ENCODE measurements at places on chromosomes 12 and 14.

- no peak for DNase-seq
These were observed 6.4 kb downstream of the SLC6A13 start for GRCh38 chr12:256225-256624.

DNA sequence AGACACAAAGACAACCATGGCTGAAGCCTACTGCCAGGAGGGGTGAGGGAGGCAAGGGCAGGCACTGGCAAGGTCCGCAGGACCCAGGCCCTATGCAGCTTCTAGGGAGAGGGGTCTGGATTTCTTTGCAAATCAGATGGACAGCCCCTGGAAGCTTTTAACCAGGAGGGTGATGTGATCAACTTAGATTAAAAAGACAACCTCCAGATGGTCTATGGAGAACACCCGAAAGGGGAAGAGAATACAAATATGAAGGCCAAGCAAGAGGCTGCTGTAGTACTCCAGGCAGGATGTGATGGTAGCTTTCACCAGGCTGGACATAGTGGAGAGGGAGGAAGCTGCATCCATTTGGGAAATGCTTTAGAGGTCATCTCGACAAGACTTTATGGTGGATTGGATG, 83.3 kb upstream of the TSPAN11 start:
- DNase-seq: no peak

DNA sequence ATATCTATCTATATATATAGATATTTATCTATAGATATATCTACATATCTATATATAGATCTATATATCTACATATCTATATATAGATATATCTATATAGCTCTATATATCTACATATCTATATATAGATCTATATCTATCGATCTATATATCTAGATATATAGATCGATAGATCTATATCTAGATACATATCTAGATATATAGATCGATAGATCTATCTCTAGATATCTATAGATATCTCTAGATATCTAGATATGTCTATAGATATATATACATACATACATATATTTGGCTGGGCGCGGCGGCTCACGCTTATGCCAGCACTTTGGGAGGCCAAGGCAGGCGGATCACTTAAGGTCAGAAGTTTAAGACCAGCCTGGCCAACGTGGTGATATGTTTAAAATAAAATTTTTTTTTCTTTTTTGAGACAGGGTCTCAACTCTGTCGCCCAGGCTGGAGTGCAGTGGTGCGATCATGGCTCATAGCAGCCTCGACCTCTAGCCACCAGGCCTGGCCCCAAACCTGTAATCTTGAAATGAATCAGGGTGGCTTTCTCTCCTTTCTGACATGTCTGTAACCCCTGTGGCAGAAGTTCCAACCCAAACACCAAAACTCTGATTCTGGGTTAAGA, 18.1 kb downstream of the ARPC3 start:
- no peak for DNase-seq

DNA sequence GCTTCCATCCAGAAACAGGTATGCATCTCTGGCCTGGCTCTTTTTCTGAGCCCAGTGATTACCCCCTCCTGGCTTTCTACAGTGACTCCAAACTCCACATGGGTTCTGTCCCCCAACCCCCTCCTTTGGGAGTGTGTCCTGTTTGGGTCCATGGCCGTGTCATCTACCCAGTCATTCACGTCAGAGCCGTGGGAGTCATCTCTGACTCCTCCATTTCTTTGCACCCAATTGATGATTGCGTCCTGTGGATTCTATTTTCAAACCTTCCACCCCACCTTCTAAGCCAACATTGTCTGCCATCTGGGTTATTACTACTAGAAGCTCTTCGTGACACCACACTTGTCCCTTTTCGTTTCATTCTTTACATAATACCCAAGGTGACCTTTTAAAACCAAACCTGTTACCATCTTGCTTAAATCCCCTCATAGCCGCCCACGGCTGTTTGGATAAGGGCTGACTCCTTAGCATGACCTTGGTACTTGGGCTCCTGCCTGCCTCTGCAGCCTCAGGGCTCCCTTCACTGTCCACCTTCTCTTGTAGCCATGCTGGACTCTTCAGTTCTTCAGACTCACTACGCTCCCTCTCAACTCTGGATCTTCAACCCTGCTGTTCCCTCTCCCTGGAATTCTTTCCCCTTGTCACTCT, 38.1 kb upstream of the NT5DC3 start:
- DNase-seq: no peak

DNA sequence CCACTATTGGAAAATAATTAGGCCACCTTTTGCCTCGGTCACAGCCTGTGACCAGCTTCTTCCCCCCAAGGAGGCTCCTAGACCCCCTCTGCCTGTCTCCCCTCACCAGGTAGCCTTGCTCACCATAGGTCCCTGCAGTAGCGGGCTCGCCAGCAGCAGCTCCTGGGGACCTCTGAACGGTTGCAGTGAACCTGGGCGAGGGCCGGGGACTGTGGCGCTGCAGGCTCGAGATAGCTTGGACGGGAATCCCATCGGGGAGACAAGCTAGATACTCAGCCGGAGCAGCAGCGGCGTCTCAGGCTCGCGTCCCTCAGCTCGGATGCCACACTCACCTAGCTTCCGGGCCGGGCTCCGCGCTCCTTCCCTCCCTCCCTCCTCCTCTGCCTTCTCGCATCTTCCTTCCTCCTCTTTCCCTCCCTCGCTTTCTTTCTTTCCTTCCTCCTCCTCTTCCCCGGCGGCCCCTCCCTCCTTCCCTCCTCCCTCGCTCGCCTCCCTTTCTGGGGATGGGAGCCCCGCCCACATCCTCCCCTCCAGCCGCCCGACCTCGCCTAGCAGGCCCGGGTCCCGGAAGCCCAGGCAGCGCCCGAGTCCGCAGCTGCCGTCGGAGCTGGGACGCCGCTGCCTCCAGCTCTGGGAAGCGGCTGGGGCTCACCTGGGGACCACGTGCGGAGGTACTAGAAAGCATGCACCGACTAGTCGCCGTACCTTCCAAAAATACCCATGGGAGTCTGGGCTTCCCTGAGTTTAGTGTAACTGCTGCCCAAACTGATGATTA, at the start of gene BMP4:
BMP4 (minus strand) TSS at position 399 of the 775 bp plus-strand sequence. CDS start 4,603 bp downstream, outside the sequence.
- DNase-seq: peak; percentile 87

DNA sequence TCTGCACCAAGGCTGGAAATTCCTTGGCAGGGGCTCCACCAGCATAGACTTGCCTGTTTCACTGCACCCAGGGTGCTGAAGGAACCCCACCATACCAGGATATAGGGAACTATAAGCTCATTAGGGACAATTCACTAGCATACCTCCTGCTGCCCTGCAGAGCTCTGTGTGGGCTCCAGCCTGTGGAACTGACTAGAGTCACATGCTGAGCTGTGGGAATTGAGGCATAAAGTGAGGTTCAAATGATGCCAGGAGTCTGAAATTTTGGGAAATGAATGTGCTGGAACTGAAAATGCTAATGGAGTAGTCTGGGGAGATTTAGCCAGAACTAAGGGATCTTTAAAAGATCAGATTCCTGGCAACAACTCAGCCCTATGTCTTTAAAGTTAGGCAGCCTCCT, 7.3 kb upstream of the EMP1 start:
- DNase-seq: no peak

DNA sequence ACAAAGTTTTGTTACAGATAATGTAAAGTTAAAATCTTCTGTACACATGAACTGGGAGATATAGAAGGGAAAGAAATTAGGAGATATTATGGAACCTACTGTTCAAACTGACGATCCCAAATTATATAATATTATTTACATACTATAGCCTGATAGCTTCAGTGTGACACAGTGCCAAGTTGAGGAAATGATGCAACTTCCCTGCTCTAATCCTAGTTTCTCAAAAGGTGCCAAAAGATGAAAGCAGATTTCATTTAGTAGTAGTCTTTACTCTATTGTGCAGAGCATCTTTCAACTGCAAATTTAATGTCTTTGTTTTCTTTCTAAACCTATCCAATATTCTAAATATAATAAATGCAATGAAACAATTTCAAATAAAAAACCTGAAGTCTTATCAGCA, 46.9 kb downstream of the COCH start:
- DNase-seq: peak; percentile 10

DNA sequence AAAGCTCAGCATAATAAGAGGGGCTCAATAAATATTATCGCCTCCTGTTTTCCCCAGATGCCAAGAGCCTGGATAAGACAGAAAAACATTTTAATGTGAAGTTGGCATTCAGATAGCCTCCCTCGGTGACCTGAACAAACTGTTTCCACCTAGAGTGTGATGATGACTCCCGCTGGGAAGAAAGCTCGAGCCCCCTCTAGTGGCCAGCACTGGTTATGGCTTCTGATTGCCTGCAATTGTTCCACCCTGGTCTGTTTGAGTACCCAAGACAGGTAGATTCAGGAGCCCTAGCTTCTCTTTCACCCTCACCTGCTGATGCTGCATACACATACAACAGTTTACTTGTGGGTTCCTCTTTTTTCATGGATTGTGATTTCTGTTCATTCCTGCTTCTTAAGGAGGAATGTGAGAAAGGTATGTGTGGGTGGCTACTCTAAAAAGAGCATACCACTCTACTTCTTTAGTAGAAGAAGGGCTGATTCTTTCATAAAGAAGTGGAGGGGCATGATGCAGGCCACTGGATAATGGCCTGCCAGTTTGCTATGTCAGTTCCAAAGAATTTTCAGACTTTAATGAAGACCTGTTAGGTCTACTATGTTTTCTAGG, 6.4 kb downstream of the ERG28 start:
- DNase-seq: peak; percentile 85

- no peak for DNase-seq
These were observed 105.2 kb downstream of the BICD1 start for GRCh38 chr12:32211900-32212156.

DNA sequence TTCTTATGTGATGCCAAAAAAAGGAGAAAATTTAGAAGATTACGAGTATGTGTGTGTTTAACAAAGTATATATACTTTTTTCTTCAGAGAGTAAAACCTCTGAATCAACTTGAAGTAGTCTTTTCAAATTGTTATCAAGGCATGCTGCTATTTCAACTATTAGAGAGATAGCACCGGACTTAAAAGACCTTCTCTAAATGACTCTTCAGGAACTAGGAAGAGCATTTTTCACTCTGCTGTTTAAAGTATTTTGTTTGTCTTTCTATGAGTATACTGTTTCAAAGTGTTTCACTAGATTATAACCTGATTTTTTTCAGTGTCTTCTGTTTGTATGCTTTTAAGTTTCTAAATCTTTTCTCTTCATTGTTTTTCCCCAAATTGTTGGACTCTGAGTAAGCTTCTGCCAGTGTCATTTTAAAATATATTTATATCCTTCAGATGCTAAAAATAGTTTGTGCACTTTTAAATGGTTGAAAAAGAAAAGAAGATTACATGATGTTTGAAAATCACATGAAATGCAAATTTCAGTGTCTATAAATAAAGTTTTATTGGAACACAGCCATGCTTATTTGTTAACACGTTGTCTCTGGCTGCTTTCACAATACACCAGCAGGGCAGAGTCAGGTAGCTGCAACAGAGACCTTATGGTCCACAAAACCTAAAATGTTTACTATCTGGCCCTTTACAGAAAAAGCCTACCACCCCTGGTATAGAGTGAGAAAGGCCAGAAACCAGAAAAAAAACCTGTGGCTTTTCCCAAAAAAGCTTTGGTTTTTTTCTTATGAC, 21.3 kb downstream of the CRADD start:
- DNase-seq: no peak

DNA sequence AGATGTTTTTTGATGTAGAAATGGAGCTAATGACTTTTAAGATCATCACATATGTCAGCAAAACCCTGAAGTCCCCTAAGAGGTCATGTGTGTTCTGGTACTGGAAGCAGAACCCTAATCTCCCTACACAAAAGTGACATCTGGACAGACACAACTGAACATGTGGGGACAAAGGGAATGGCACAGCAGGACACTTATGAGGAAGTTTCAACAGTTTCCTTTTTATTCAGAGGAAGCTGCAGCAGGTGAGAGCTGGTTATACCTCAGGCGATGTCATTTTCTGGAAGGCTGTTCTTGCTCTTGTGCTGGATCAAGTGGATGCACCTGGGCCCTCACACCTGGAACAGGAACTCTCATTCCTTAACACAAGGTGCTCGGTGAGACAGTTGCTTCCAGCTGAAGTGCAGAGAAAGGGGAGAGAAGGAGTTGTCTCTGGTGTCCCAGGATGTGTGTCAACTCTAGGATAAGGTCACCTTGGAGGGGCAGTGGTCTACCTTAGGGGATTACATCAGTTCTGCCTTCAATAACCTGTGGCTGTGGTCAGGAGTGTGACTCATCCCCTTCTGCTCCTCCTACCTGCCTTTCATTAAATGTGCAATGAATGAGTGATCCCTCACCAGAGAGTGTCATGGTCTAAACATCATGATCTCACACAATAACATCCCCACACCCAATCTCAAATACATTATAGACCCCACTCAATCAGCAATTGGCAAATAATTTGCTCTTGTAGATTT, 463.4 kb downstream of the TMEM121 start:
- DNase-seq: no peak

GRCh38 chr14:89486961-89487360, 69.9 kb upstream of the FOXN3 start:
- DNase-seq: no peak

DNA sequence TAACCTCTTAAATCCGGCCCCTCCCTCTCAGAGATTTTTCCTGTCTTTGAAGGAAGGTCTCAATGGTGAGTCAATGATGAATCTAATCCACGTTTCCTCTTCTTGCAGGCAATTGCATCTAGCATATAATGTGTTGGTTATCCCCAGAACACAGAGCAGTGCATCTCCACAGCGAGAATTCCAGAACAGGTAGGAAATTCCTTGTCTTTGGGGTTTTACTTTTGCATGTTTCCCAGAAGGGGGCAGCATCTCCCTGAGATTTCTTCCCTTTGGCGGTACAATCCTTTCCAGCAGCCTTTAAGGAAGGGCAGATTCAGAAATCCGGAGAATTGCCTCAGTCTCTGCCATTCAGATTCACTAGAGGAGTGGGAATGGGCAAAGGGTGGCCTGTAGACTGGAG, 128.0 kb downstream of the KCNA5 start:
- peak; percentile 19 for DNase-seq

DNA sequence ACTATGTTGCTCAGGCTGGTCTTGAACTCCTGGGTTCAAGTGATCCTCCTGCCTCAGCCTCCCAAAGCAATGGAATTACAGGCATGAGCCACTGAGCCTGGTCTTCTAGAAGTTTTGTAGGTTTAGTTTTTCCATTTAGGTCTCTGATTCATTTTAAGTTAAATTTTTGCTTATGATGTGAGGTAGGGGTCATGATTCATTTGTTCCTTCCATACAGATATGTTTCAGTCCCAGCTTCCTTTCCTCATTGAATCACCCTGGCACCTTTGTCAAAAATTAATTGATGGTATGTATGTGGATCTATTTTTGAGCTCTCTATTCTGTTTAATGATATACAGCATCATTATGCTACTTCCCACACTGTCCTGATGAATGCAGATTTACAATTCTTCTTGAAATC, 25.6 kb upstream of the CABP1 start:
- no peak for DNase-seq
